Effector memory CD8-positive, alpha-beta T cell (primary cell): ENCODE measurements at places on chromosomes 4 and X.

DNA sequence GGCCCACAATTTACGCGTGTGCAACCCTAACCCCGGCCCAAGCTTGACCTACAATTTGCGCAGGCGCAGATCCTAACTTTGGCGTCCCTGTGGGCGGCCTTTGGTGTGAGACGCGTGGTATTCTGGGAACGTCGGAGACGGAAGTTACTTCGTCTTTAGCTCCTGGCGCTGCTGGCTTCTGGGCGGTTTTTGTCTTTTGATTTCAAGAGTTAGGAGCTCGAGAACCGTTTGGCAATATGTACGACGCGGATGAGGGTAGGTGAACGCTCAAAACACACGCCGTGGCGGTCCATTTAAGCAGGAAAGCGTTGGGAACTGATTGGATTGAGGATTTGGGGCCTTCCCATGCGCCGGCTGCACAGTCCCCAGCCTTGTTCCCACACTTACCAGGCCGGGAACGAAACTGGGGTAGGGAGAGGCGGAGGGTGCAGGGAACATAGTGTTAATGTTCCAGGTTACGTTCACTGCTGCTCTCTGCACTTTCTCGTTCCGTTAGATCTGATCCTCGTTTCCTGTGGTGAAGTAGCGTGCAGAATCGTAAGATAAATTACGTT, at the start of gene POLR2B:
TSS of gene POLR2B (plus strand) at position 147 of the 554 bp plus-strand sequence. CDS start at position 237, 90 bp downstream.
- DNase-seq = peak; percentile 67

- DNase-seq = no peak
These were observed 93.8 kb downstream of the SLC2A9 start for GRCh38 chr4:9927341-9928007.

- DNase-seq = no peak
These were observed 434 bp downstream of the CXCL3 start for GRCh38 chr4:74038086-74038424.

DNA sequence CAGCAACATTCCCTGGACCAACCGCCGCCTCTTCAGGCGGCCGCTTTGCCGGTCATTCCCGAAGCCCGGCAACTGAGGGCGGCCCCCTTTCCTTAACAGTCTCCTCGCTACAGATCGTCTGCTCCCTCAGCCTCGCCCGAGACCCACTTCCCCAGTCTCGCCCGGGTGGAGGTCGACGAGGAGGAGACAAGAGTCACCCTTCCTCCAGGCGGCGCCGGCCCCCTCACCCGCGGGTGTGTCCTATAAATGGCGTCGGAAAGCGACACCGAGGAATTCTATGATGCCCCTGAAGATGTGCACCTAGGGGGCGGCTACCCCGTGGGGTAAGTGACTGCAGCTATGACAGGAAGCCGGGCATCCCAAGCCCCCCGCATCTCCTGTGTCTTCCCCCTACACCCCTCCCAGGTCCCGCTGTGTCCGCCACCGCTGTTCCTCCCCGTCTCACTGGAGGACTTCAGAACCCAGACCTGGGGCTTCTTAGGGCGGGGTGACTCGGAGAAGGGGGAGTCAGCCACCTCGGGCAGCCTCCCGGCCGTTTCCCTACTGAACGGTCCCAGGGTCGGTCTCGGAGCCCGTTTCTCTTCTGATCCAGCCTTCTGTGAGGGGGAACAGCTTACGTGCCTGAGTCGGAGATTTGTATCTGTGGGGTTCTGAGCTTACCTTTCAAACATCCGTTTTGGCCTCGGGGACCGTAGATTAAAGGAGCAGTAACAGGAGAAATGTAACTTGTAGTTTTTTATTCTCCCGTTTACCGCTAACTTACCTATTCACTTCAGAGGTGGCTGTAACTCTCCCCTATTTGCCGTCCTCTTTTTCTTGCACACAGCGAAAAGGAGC, 570 bp downstream of the WDR44 start:
- peak; percentile 22 for DNase-seq

DNA sequence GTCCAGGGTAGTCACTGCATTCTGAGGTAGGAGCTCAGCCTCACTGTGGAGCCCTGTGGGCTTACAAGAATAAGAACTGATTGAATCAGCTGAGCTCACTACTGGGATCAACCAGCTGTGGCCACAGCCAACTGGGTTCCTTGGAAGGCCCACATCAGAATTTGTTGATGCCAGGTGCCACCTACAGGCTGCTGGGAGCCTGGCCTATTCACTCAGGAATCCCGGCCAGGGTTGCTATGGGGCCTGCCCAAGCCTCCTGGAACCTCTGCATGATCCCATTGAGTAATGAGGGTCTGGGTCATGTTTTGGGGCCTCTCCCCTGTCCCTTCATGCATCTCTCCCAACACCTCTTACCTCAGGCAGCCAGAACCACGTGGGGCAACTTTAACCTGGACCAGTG, 53.9 kb upstream of the KIAA1210 start:
- DNase-seq = no peak

DNA sequence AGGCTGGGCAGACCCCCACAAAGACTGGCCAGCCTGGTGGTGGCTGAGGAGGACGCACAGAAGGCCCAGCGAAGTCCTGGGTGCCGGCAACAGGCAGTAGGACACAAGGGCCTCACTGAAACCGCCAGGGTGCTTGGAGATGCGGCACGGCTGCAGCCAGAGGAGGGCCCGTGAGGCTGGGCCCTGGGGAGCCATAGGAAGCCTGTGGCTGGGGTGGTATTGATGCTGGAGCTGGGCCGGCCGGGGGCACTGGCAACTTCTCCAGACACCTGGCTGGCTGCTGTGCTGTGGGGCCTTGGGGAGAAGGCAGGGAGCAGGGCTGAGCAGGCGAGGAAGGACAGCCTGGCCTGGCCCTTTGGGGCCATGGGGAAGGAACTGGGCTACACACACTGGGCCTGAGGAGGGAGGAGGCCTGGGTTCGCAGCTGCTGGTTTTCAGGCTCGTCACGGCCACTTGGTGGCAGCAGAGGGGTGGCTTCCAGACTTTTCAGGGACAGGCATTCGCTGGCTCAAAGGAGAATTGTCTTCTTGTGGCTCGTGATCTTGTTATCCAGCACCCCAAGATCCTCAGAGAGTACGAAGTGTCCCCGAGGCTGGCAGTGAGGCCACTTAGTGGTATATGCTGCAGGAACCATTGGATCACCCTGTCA, 37.2 kb downstream of the ATP2B3 start:
- DNase-seq = peak; percentile 54

DNA sequence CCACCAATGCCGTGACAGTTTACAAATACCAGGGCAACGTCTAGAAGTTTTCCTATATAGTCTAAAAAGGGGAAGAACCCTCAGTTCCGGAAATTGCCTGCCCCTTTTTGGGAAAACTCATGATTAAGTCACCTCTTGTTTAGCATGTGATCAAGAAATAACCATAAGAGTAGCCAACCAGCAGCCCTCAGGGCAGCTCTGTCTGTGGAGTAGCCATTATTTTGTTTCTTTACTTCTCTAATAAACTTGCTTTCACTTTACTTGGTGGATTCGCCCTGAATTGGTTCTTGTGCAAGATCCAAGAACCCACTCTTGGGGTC, 20.0 kb upstream of the HOPX start:
- DNase-seq = no peak

DNA sequence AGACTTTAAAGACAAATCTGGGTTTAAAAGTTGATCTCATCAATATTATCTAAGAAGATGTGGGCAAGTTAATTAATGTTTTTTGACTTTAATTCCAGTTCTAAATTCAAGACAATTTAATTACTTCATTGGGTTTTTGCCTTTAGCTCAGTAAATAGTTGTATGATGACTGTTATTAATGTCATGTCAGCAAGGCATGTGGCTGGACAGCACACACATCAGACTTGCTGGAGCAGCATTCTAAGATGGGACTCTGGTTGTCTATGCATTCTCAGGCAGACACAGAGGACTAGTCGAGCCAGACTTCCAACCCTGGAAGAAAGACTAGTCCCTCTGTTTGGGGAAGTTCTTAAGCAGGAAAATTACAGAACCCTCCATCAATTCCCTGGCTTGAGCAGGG, 180.7 kb upstream of the GK2 start:
- DNase-seq = no peak

GRCh38 chr4:126028876-126029275, 714.1 kb downstream of the FAT4 start:
- DNase-seq = no peak

- no peak for DNase-seq
These were observed 98.3 kb downstream of the ARHGAP24 start for GRCh38 chr4:85573270-85573669.

DNA sequence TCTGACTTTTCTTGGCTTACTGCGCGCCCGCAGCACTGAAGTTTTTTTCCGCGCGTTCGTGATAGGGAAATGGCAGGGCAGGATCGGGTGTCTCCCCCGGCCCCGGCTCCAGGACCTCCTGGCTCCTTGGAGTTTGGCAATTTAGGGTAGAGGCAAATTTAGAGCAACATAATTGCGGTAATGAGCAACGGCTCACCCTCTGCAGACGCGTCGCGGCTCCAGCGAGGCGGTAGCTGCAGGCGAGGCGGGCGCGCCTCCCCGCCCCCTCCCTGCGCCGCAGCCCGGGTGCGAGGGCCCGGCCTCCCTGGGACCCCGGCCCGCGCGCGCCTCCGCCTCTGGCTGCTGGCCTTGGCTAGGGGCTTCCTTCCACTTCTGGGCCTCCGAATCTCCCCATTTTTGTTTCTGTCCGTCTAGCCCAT, 6.2 kb downstream of the MSX1 start:
- DNase-seq = no peak

DNA sequence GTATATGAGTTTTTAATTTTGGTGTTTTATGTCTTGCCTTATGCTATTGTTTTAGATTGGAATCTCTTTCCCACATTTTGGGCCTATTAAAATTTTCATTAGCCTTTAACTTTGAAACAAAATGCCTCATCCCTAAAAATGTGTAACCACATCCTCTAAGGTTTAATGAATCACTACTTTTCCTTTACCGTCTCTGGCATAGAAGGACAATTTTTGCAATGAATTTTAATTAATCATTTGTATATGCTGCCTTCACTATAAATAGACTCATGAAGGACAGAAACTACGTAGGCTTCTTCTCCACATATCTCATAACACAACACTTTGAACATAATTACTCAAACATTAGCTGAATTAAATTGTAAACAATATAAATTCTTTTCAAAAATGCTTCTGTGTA, 421.5 kb downstream of the NLGN4X start:
- no peak for DNase-seq

GRCh38 chr4:79638735-79639134, 230.7 kb upstream of the GK2 start:
- DNase-seq = no peak

- DNase-seq = no peak
These were observed 103.0 kb upstream of the MBNL3 start for GRCh38 chrX:132591719-132592275.

DNA sequence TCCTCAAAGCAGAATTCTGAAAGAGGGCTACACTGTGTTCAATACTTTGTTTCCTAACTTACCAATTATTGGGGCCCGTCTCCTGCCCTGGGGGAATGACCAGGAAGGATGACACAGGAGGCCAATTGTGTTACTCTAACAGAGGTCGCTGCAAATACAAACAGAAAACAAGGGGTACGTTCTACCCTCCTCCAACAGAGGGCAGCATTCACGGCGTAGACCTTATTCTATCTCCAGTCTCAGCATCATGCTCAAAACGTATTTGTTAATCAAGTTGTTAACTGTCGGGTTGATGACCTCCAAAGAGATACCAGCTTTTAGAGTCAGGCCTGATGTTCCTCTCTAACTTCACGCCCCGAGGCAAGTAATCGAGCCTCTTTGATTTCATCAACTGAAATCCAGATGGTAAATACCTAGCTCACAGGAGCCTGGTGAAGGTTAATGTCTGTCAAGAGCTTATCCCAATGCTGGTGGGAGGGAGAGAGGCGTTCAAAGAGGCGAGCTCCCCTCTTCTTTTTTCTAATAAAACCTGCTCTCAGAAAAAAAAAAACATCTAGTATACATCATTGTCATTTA, 181.0 kb upstream of the KCNIP4 start:
- no peak for DNase-seq

DNA sequence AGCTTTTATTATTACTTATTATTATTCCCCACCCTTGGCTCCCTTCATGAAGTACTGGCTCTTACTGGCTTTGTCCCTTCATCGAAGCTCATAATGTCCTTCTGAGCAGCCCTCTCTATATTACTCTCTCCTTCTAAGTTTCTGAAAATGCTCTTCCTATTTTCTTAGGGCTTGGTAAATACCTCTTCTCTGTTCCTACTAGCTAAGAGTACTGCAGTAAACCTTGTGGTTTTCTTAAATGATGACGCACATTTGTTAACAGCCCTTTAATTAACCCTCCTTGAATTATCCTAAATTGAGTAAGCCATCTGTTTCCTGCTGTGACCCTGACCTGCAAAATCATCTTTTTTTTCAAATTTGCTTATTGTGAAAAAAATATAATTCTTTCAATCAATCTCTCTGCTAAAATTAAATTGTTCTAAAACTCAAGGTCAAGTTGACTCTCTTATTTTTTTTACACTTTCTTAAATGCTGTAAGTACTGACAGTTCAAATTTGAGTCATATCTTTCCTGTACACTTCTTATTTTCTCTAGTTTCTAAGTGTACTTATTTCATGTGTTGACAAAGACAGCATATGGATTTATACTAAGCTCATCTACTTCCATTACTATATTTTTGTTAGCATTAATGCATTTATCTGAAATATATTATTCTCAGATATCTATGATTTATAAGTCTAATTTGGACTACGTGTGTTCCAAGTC, 148.9 kb downstream of the ADAM29 start:
- no peak for DNase-seq

DNA sequence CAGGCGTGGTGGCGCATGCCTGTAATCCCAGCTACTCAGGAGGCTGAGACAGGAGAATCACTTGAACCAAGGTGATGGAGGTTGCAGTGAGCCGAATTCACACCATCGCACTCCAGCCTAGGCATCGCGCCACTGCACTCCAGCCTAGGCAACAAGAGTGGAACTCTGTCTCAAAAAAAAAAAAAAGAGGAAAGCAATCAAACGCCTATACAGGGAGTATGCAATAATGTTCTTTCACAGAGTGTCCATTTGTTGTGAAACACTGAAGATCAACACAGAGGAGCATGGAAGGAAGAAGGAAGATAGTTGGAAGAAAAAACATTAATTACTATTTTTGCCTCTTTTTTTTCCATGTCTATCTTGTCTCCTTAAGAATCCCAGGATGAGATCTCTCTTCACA, 113.4 kb downstream of the FBXO8 start:
- DNase-seq = no peak

GRCh38 chrX:114626323-114626722, 42.4 kb downstream of the HTR2C start:
- no peak for DNase-seq
